Thoracic aorta endothelial cell (primary cell): ENCODE measurements at places on chromosomes 7 and 10. TPM values are rescaled to one million over a fixed set of nuclear protein-coding genes. Genes with fewer than 3 reads are reported as not detected.

Gene TMEM26
- total RNA-seq, result 0.07 TPM in 1 of 2 replicates, not detected in the other

Gene PHF14
- 57.4 and 64.5 TPM in 2 replicates for total RNA-seq

Gene GNGT1
- total RNA-seq, result not detected in 2 replicates

Gene GRID2IP
- total RNA-seq, result not detected in 2 replicates

Gene GJD4
- not detected in 2 replicates for total RNA-seq

Gene PHYHIPL
- total RNA-seq, result 0.07 TPM in 1 of 2 replicates, not detected in the other

Gene TMEM130
- total RNA-seq, result not detected in 2 replicates

Gene ANKRD61
- 0.22 TPM in 1 of 2 replicates, not detected in the other for total RNA-seq

Gene TWIST1
- 2.0 TPM in 1 of 2 replicates, not detected in the other for total RNA-seq

Gene CALCR
- total RNA-seq, result not detected in 2 replicates

Gene EIF5AL1
- 0.93 and 1.6 TPM in 2 replicates for total RNA-seq

Gene WEE2
- total RNA-seq, result not detected in 2 replicates

Gene CRHR2
- not detected in 2 replicates for total RNA-seq

Gene DCLRE1C
- 11.8 and 19.3 TPM in 2 replicates for total RNA-seq

Gene IDI2
- total RNA-seq, result not detected in 2 replicates

Gene ADO
- total RNA-seq, result 20.6 and 25.2 TPM in 2 replicates

Gene SLC13A4
- not detected in 2 replicates for total RNA-seq

Gene COL17A1
- total RNA-seq, result 1.7 and 1.9 TPM in 2 replicates

Gene CRYGN
- not detected in 2 replicates for total RNA-seq

Gene OR6V1
- not detected in 2 replicates for total RNA-seq

Gene STAG3
- 0.79 and 3.3 TPM in 2 replicates for total RNA-seq

Gene GIMAP8
- 75.1 and 75.3 TPM in 2 replicates for total RNA-seq

Gene TMEM196
- total RNA-seq, result not detected in 2 replicates

Gene LGI1
- total RNA-seq, result not detected in 2 replicates

Gene SPDYE8
- not detected in 2 replicates for total RNA-seq

Gene OR2A25
- total RNA-seq, result not detected in 2 replicates

Gene PDE6C
- not detected in 2 replicates for total RNA-seq

Gene ANTXRL
- not detected in 2 replicates for total RNA-seq

Gene UCN3
- not detected in 2 replicates for total RNA-seq

Gene ANKRD2
- 0.27 and 1.2 TPM in 2 replicates for total RNA-seq

Gene LIPK
- total RNA-seq, result not detected in 2 replicates

Gene GNAT3
- total RNA-seq, result not detected in 2 replicates

Gene NUTM2A
- total RNA-seq, result 0.14 and 0.53 TPM in 2 replicates

Gene ASB10
- not detected in 2 replicates for total RNA-seq

Gene BEND7
- total RNA-seq, result 12.9 and 24.3 TPM in 2 replicates

Gene EXOSC1
- total RNA-seq, result 47.5 and 49.0 TPM in 2 replicates
